Activated T-helper 1 cell treated with Interleukin-2 at 50 U/mL for 16 hours (primary cell): ENCODE measurements at places on chromosomes 1 and 21.

DNA sequence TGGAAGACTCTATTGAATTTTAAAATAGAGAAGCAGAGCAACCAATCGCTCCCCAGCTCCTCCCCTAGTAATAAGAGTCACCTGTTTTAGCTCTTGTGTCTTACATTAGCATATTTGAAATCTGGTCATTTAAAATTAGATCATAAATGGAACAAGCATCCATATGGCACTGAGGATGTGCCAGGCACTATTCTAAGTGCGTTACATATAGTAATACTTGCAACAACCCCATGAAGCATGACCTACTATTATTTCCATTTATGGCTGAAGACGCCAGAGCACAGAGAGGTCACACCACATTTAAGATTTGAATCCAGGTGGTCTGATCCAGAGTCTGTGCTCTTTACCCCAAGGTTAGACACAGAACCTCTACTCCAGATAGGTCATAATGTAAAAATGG is 82.0 kb upstream of the HIVEP3 start:
- DNase-seq = no peak

DNA sequence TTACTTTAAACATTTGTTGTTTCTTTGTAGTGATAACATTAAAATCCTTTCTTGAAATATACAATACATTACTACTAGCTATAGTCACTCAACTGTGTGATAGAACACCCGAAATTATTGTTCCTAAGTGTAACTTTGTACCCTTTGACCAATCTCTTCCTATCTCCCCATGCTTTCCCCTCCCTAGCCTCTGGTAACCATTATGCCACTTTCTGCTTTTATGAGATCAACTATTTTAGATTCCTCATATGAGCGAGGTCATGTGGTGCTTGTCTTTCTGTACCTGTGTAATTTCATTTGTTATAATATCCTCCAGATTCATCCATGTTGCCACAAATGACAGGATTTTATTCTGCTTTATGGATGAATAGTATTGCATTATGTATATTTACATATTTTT is 629.0 kb downstream of the USP25 start:
- DNase-seq = no peak

DNA sequence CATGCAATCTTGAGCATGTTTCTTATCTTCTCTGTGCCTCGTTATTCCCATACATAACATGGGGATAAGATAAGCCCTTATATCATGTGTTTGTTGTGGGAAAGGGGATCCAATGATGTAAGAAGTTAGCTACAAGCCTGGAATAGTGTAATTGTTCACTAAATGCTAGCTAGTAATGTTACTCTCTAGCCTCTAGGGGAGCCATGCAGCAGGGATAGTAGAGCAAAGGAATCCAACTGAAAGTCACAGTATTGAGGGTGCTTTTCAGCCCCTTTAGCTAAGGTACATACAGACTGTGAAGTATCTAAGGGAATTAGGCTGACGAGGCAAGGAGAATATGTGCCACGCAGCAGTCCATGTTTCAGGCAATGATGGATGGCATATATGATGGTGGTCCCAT is 46.9 kb downstream of the IL23R start:
- no peak for DNase-seq

DNA sequence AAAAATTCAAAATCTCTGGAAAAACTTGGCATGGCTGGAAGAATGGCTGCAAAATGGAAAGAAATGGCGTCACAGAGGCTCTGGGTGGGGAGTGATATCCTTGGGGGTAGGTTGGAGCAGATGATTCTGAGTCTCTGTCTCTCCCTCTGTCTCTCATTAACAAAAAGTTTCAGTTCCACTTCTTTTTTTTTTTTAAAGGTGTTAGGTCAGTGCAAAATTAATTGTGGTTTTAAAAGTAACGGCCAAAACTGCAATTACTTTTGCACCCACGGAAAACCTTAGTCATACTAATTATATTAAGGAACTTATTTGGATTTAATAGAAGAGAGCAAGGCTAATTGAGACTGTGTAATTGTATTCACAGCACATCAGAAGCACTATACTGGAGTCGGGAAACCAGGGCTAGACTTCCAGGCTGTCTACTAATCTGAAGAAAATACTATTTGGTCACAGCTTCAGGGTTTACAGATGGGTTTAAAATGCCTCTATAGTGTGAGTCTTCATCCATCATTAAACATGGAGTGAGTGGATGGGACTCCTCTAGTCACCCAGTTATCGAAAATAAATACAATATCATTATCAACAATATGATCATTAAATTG is 289.1 kb upstream of the PLD5 start:
- DNase-seq = no peak

DNA sequence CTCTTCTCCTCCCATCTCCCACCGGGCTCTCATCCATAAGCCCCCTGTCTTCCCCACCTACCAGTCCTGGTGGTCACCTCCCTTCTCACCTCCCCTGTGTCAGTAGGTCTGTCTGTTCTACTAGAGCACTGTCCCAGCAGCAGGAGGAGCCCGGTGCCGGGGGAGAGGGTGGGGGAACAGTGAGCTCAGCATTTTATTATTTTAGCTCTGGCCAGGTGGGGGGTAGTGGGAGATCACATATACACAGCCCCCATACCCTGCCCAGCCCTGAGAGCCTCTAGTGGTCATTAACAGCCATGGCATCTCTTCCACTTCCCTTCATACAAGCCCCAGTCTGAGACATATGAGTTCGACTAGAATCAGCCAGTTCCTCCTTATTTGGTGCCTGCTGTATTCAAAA is at the start of gene TMOD4:
Gene TMOD4, minus strand, starts transcription at position 119 of the 400 bp plus-strand sequence. CDS start 1,106 bp downstream, outside the sequence.
- no peak for DNase-seq

DNA sequence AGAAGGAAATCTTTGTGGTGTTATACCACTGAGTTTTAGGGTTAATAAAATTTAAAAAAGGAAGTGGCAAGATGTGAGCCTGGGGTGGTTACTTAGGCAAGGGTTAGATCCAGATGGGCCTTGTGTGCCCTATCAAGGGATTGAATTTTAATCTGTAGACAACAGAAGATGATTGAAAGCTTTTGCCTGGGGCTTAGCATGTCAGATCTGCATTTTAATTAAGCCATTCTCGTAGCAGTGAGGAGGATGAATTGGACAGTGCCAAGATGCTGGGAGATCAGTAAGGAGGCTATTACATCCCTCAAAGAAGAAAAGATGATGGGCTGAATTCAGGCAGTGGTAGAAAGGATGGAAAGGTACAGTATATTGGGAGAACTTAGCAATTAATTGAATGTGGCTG is 42.3 kb downstream of the HMGB4 start:
- DNase-seq = no peak

- no peak for DNase-seq
Measured at GRCh38 chr1:66617362-66618184, 83.6 kb downstream of the SGIP1 start.

GRCh38 chr21:39387461-39388037 is 38.7 kb upstream of the HMGN1 start:
- DNase-seq = peak; percentile 87

- no peak for DNase-seq
Measured at GRCh38 chr21:41611966-41612606, 104.1 kb upstream of the TMPRSS2 start.
